ENCODE measurements at places on chromosomes 16 and 17. TPM values are rescaled to one million over a fixed set of nuclear protein-coding genes. Genes with fewer than 3 reads are reported as not detected.

The MEOX1 gene
- total RNA-seq = not detected

GRCh38 chr16:1197237-1197866 is 27.7 kb downstream of the TPSG1 start:
- no peak for DNase-seq

GRCh38 chr16:8044796-8045195 is 545.5 kb downstream of the TMEM114 start:
- no peak for DNase-seq

DNA sequence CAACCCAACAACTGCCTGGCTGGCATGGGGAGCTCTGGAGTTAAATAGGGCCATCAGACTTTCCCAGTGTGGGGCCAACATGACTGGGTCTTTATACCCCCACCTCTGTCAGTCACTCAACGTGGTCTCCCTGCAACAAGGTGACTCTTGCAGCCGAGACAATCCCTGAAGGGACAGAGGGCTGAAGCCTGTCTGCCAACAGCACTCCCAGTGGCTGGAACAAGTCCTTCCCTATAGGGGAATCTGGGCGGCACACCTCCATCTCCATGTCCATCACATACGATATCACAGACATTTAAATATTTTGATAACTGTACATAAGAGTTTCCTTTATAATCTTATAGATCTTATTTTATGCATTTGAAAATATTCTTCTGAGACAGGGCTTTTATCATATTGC is 4.8 kb upstream of the MAPT start:
- peak; percentile 24 for DNase-seq

- no peak for DNase-seq
Observed at GRCh38 chr17:60303406-60304099, 88.4 kb downstream of the USP32 start.

DNA sequence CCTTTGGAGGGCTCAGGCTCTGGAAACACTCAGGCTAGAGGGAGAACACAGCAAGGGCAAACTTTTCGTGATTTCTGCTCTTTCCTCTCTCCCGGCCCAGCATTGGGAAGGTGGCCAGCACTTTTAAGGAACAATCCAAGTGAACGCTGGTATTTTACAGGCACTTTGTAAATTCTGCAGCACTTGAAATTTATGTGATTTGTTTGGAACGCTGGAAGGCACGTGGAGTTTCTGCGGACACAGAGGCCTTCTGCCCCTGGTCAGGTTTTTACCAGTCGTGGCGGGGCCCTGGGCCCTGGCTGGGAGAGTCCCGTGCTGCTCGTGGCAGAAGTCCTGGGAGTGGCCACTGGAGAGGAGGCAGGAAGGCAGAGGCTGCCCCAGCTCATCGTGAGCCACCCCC is 188.6 kb downstream of the ENGASE start:
- no peak for DNase-seq

DNA sequence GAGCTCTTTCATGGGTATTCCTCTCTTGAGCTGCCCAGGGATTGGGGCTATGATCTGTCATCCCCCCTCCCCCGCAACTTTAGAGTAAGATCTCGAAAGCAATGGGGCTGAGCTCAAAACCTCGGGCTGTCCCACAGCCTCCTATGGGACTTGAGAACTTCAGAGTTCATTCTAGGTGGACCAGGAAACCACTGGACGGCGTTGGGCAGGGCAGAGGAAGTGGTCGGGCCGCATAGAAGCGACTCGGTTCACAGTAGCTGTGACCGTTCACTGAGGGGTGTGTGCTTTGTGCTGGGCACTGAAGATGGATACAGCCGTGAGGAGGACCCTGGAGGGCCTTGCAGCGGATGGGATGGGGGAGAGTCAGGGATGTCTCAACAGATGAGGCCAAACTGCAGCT is 292.0 kb downstream of the CPPED1 start:
- no peak for DNase-seq

DNA sequence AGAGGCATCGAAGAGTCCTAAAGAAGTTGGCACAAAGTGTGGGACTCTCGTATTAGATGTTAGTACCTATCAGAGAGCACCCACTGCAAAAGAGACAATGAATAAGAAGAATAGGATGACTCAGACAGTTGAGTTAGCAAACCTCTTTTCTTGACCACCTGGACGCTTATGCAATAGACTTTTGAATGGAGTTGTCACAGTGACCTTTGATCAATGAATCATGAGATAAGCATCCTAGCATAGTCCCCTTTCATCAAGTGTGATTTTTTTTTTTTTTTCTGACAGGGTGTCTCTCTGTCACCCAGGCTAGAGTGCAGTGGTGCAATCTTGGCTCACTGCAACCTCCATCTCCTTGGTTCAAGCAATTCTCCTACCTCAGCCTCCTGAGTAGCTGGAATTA is 1417.9 kb upstream of the GOT2 start:
- no peak for DNase-seq

- no peak for DNase-seq
Observed at GRCh38 chr17:62631086-62631935, 3.8 kb downstream of the MRC2 start.

DNA sequence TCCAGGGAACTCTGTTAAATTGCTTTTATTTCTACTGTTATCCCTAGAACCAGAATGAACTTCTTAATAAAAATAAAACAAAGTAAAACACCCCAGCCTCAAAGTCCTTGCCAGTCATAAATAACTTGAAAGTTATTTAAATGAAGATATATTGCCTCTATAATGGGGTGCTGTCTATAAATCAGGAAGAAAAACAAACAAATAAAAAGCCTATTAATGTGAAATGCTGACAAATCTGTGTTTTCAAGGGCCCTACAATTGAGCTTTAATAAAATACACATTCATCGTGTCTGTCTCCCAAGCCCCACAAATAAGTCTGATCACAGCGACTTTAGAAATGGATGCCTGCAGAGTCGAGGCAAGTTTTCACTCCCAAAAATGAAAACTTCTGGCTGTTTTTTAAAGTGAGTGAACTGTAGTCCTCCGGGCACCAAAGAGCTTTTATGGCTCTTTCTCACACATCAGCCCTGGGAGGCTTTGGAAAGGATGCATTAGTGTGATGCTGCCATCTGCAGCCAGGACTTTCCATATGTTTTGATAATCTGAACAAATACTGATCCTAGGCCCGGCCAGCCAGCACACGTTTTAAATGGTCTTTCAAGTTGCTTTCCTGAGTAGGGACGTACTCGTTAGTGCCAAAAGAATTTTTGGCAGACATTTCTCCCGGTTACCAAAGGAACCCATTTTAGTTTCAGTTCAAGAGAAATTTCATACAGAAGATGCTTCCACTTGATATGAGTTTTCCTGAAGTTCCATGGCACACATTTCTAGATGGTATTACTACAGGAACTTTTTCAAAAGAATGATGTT is 16.3 kb downstream of the NACA2 start:
- peak; percentile 74 for DNase-seq

All from HCT116 (cell line).